ENCODE measurements at places on chromosomes 2 and 18.

- no peak for DNase-seq
Observed at GRCh38 chr2:41775366-41776025, 272.3 kb upstream of the PKDCC start.

DNA sequence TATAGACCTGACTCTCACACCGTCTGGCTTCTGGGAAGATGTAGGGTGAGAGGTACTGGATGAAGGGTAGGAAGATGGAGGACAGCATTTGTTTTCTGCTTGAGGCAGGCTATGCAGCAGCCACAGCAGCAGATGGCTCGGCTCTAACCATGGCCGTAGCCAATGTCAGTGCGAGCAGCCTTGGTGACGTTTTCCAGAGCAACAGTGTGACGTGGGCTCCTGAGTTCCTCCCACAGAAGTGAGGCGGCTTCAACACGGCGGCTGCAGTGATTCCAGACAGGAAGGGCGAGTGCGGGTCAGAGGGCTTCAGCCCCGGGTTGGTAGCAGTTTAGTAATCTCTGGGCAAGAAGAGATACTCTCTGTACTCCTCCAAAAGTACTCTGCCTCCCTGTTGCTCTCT, 133.0 kb upstream of the MYT1L start:
- no peak for DNase-seq

DNA sequence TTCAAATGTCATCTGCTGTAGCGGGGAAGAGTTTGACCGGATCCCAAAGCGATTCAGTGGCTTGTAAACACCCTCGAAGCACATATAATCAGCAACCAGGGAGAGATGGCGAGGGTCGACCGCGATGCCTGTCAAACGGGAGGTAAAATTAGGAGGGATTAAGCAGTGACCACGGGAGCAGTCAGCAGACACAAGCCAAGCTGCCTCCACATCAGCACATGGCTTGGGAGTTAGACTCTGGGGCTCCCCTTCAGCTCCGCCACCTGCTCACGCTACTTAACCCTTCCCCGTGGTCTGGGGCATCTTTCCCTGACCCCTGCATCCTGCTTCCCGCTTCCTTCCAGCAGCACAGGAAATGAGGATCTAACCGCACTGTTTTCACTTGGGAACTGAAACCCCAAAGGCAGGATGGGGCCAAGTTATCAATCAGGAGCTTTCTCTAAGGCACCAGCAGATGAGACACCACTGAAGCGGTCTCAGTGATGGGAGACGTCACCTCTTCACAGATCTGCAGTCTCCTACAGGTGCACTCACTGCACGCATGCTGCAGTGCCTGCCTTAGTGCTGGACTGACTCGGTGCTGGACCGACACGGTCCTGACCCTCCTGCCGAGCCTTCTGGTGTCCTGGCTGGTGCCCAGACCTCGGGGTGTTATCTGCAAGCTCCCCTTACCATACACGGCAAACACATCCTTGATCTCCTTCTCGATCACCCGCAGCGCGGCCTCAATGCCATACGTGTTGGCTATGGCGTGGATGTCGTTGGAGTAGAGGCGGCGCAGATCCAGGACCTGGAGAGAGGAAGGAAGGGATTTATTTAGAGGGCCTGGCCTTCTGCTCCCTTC, 77.5 kb downstream of the POLR1A start:
- no peak for DNase-seq

DNA sequence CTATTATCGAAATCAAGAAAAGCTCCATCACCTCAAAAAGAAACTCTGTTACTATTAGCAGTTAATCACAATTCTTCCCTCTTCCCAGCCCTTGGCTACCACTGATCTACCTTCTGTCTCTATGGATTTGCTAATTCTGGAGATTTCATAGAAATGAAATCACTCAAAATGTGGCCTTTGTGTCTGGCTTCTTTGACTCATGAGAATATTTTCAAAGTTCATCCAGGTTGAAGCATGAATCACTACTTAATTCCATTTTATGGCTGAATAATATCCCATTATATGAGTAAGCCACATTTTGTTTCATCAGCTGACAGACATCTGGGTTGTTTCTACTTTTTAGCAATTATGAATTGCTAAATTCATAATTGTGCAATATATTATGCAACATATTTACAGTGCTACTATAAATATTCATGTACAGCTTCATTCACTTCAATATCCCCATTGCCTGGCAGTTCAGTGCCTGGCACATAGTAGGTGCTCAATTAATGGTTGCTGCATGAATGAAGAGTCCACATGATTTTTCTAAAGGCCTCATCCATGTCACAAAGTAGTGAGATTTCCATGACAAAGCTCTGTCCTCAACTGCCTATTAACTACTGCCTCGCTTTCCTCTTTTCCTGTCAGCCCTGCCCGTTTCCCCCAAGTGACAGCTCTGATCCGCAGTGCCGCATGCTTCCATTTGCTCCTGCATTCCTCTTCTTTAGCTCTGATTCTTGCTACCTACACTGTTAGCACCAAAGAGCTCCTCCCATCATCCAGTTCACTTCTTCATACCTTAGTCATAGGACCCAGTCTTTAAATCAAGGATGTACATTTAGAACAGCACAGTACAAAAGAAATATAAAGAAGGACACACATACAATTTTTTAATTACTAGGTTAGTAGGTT, 32.8 kb downstream of the CCDC93 start:
- peak; percentile 96 for DNase-seq

- no peak for DNase-seq
Observed at GRCh38 chr2:68283419-68283812, 31.1 kb upstream of the PPP3R1 start.

GRCh38 chr2:123540291-123540690, 484.8 kb upstream of the CNTNAP5 start:
- no peak for DNase-seq

GRCh38 chr2:189393440-189394111, 47.7 kb upstream of the WDR75 start:
- DNase-seq: peak; percentile 94
